ENCODE measurements at places on chromosomes 12 and 14.

DNA sequence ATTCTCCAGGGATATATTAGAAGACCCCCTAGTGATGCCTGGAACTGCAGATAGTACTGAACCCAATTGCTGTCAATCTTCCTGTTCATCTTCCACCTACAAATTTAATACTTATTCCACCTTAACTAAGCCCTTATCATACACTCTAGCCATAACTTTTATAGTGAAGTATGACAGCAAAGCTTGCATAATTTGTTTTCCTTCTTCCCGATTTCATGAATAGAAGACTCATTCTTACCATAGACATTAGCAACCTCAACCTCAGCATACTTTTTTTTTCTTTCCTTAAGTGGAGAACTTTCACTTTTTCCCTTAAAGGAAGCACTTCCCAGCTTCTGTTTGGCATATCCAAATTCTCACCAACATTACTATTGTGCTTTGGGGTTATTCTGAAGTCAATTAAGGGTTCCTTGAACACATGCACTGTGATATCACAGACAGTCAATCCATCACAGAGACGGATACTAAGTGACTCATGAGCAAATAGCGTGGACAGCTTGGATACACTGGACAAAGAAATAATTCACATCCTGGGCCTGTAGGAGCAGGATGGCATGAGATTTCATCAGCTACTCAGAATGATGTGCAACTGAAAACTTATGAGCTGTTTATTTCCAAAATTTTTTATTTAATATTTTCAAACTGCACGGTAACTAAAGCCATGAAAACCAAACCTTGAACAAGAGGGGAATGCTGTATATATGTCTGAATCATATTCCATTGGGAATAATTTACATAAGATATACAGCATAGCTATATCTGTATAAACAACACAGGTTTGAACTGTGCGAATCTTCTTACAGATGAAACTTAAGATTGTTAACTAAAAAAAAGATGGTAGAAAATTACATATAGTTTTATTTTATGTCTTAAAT lies 63.9 kb downstream of the SYT1 start:
- DNase-seq = no peak

- no peak for DNase-seq
Observed at GRCh38 chr14:98163873-98164272, 1108.1 kb downstream of the BCL11B start.

DNA sequence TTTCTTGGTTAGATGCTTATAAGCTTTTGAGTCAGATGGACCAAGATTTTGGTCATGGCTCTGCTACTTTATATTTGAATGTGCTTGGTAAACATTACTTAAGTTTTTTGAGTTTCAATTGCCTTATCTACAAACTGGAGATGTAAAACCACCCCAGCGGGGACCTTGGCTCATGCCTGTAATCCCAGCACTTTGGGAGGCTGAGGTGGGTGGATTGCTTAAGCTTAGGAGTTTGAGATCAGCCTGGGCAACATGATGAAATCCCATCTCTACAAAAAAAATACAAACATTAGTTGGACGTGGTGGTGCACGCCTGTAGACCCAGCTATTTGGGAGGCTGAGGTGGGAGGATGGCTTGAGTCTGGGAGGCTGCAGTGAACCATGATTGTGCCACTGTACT lies 11.2 kb downstream of the NECAP1 start:
- DNase-seq = no peak

- no peak for DNase-seq
Observed at GRCh38 chr14:72539661-72540315, 354.1 kb downstream of the DPF3 start.

DNA sequence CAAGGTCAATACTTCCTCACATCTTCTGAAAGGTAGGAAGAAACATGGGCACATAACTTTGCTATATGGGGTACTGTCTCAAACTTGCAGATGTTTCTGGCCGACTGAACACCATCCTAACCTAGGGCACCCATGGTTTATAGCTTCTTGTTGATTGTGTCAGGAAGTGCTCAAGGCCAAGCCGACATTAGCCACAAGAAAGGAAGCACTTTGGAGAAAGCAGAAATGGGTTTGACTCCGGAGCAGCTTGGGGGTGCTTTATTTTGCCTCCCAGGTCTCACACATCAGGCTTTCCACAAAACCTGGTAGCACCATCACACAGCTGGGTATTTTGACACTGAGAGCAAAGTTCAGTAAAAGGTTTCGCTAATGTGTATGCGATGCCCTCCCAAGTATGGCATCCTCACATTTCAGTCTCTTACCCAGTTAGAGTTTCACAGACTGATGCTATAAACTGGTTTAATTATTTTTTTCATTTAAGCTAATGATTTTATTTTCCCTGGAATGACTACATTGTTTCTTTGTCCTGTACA lies 25.2 kb upstream of the BHLHE41 start:
- DNase-seq = no peak

DNA sequence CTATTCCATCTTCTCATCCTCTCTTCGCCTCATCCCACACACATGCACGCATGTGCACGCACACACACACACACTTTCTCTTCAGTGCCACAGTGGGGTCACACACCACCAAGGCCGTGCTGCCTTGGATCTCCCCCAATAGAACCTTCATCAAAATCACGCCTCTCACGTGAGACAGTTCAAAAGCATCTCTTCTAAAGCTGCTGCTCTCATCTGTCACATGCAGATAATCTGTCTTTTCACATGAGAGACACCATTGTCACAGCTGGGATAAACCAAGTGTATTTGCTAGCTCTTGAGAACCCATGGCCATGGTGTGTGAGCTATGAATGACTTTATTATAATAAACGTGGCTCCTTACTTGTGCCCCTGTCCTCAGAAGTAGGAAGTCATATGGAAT lies 218.7 kb downstream of the EGLN3 start:
- DNase-seq = no peak

DNA sequence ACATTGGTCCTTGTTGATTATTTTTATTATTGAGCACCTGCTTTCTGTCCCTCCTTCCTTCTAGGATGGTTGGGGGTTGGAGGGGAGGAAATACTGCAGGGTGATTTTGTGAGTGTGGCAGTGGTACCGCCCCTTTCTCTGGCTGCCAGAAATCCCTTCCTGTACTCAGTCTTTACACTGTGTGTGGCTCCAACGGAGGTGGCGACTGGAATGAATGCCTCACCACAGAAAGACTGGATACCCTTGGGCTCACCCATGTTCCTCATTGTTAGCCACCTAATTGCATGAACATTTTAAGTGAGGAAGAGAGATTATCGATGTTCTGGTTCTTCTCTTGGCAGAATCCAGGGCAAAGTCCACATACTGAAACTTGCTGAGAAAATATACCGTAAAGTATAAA lies 272.0 kb upstream of the E2F7 start:
- DNase-seq = no peak

DNA sequence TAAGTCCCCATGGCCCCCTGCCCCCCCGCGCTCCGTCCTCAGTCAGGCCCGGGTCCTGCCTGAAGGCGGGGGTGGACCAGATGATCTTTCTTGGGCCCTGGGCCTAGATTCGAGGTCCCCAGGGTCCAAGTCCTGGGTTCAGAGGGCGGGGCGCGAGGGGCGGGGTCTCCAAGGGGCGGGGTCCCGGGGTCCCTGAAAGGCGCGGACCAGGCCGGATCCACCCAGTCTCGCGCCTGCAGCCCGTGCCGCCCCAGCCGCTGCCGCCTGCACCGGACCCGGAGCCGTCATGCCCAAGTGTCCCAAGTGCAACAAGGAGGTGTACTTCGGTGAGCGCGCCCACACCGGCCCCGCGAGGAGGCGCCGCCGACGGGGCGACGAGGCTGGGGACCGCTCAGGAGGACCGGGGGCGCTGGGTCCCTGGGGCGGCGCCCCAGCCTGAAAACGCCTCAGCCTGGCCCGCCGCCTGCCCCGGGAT lies 325 bp downstream of the CRIP1 start:
- DNase-seq = no peak

GRCh38 chr12:118256352-118256751 lies 116.4 kb downstream of the TAOK3 start:
- no peak for DNase-seq

GRCh38 chr12:93776581-93777018 lies 99.4 kb downstream of the CRADD start:
- no peak for DNase-seq

DNA sequence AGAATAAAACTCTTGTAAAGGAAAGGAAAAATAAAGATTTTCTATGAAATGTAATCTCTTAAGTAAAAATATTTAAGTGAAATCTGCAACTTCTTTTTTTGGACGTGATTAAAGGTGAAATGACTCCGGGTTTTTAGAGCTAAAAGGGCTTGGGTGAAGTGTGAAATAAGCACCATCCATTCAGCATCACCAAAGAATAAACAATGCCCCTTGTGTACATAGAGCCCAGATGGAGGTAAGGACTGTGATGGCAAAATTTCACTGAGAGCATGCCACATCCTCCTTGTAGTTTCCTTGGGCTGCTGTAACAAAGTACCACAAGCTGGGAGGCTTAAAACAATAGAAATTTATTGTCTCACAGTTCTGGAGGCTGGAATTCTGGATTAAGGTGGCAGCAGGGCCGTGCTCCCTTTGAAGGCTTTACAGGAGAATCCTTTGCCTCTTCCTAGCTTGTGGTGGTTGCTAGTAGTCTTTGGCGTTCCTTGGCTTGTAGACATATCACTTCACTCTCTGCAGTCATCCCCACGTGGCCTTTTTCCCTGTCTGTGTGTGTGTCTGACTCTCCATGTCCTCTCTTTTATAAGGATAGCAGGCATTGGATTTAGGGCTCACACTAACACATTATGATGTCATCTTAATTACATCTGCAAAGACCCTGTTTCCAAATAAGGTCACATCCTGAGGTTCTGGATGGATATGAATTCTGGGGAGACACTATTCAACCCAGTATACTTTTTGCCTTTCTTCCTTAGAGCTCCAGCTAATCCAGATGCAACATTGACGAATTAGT lies 24.2 kb downstream of the ZNF664 start:
- DNase-seq = no peak

GRCh38 chr12:97177481-97177880 lies 270.4 kb downstream of the NEDD1 start:
- no peak for DNase-seq

DNA sequence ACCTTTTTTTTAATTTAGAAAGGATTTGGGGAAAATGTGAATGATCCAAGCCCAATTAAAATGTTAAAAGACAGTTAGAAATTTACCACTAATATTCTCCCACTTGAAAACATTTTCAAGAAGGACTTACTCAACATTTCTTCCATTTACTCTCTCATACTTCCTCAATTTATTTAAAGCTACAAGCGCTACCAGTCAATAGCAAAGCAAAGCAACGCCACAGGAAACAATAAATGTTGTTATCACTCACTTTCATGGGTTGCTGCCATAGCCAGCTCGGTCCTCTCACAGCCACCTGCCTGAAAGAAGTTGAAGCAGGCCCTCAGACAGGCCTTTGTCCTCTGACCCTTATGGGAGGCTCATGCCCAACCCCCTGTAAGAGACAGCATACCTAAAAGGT lies 6.0 kb upstream of the SOS2 start:
- no peak for DNase-seq

DNA sequence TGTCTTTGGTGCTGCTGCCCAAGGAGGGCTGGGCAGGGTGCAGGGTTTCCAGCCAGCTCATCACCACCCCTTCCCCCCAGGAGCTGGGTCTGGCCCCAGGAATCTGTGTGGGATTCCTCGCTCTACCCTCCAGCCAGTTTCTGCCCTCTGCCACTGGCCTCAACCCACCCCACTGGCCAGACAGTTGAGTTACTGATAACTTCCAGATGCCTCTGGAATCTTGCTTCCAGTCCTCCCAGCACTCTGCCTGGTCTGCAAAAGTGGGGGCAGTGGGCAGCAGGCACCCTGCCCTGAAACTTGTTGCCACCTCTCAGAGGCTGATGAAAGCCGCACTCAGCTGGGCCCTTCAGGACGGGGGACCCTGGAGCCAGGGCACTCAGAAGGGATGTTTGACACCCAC lies 20.1 kb upstream of the TBX3 start:
- DNase-seq = no peak

DNA sequence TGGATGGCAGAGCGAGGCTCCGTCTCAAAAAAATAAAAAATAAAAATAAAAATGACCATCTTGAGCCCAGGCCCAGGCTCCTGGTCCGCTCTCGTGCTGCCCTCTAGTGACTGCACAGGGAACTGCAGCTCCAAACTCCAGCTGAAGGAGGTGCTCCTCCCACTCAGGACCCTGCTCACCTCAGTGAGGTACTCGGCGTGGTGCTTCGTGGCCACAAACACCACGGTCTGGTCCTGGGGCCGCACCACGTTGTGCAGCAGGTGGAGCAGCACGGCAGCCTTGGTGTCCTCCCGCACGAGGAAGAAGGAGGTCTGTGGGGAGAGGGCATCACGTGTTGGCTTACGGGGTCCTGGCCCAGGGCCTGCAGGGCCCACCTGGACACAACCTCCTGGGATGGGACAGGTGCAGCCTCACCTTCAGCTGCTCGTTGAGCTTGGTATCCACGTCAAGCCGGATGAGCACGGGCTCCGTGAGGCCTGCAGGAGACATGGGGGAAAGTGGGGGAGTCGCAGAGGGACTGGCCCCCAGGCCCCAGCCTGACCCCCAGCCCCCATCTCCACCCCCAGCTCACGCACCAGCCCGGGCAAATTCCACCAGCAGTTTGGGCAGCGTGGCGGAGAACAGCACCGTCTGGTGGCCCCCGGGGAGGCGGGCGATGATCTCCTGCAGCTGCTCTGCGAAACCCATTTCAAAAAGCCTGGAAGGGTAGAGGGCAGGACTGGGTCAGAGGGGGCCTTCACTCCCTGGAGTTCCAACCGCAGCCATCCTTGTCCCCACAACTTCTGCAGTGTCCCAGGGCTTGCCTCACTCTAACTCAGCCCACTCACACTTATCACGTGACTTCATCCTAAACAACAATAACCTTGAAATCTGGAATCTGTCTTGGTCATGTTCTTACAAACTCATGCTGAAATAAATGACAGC lies 10.6 kb downstream of the DDX54 start:
- DNase-seq = no peak

- no peak for DNase-seq
Observed at GRCh38 chr12:39237004-39237403, 205.9 kb downstream of the KIF21A start.

- DNase-seq = no peak
Observed at GRCh38 chr12:116143909-116144308, 133.6 kb downstream of the MED13L start.

DNA sequence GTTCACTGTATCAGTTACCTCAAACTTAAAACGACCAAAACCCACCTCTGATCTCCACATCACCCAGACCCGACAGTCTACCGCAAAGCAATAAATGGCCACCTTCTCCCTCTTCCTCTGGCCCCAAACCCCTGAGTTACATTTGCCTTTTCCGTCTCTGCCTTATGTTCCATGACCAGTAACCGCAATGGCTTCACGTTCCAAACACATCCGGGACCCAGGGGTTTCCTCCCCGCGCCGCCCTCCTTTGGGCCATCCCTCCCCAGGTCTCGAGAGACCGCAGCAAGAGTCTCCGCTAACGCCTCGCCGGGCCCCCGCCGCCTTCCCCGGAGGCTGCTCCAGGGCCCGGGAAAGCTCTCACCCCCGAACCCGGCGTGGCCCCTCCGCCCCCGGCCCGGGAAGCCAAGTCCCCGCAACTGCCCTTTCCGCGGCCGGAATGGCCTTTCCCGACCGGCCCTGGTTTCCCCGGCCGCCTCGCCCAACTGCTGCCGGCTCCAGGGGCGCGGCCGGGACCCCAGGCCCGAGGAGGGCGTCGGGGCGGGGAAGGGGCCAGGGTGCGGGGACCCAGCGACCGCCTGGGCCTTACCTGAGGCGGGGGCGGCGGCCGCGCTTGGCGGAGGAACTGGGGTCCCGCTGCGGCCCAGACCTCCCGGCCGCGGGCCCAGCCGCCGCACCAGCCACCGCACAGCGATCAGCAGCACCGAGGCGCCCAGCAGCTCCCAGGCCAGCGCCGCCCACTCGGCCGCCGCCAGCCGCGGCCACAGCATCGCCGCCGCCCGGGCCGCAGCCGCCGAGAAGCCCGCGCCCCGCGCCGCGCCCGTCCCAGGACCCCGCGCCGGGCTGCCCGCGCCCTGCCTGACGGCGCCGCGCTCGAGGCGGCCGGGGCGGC lies at the start of gene ANKLE2:
Gene ANKLE2 (minus strand): TSS at position 801 of the 889 bp plus-strand sequence. CDS start 34 bp downstream, at position 767.
- DNase-seq = no peak
